ENCODE measurements at places on chromosomes 1 and 21.

DNA sequence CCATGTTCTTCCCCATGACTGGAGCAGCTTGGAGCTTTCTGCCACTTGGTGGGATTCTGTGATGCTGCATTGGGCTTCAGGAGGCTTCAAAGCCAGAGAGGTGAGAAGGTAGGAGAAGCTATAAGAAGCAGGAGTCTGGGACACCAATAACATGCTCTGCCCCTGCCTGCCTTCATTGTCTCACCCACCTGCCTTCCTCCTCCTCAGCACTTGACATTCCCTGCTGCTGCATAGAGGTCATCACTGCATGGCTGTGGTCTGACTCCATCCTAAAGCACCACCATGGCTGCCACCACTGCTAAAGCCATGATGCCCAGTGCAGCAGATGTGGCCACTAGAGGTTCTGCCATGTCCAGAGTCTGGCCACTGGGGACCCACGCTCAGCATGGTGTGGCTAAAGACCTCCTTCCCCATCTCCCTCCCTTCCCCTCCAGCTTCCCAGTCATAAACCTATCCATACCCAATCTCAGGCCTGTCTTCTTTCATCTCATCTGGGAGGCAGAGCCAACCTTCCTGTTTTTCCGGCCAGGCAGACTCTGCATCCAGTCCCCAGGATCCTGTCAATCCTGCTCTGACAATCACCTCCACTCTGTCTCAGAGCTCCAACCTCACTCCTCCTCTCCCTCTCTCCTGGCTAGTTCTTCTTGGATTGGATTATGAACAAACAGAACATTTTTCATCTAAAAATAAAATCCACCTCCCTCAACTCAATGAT, 285.1 kb upstream of the POU3F1 start:
- DNase-seq = no peak

GRCh38 chr1:204885790-204886189, 15.1 kb downstream of the NFASC start:
- DNase-seq = no peak

GRCh38 chr1:58789322-58789856, 5.5 kb upstream of the JUN start:
- no peak for DNase-seq

- DNase-seq = no peak
Observed at GRCh38 chr1:180630408-180631193, 1.2 kb upstream of the XPR1 start.

DNA sequence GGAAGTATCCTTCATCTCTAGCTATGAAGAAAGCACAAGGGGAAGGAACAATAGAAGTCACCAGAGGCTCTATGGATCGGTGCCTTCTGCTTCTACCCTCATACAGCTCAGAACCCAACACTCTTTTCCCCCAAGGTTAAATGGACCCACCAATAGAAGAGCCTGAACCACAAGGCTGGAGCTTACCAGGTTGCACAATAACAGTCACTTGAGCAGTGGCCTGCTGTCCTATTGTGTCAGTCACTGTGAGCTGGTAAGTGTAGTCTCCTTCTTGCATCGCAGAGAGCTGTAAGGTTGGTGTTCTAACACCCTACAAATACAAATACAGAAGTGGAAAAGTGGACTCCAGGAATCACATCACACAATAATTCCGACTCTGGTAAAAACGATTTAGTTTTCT, 103.0 kb downstream of the KIAA0319L start:
- DNase-seq = no peak

- DNase-seq = no peak
Observed at GRCh38 chr1:35564884-35565741, 7.5 kb downstream of the NCDN start.
